HuH-7.5 (cell line): ENCODE measurements at places on chromosomes 12 and 14.
A peak's percentile ranks its signal among the peaks of the same experiment; 100 is the strongest.

DNA sequence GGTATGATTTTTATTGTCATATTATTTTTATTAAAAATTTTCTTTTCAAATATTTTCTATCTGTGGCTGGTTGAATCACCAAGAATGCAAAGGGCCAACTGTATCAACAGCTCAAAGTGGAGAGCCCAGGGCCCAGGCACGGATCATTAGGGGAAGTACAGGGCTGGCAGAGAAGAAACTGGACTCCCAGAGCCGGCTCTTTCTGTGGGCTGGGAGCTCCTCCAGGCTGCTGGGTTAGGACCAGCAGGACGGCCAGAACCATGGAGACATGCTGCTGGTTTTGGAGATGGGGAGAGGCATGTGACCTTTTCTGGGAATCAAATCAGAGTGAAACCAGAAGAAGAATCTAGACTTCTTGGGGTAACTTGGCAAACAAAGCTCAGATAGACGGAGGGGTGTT is 220.5 kb downstream of the CACNA1C start:
- DNase-seq: no peak

DNA sequence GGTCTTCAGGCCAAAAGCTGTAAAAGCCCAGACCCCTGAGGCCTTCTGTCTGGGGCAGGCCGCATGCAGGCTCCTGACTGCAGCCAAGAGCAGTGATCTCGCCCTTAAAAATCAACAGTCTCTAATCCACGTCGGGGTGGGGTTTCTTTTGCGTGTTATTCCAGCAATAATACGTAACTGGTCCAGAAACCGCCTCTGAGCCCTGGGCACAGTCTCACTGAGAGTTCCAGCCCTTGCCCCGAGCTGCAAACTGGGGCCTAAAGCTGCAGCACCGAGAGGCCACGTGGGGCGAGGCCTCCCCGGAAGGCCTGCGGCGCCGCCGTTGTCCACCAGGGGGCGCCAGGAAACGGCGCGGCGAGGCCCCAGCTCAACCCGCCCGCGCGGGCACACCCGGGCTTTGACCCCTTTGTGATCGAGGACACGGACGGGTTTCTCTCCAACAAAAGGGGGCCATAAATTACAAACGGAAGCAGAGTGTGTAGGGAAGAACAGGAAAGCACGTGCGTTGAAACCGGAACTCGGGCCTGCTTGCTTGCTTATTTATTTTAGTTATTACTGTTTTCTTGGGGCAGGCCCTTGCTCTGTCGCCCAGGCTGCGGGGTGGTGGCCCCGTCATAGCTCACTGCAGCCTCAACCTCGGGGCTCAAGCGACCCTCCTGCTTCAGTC is 87.2 kb downstream of the NINJ2 start:
- peak; percentile 85 for DNase-seq

DNA sequence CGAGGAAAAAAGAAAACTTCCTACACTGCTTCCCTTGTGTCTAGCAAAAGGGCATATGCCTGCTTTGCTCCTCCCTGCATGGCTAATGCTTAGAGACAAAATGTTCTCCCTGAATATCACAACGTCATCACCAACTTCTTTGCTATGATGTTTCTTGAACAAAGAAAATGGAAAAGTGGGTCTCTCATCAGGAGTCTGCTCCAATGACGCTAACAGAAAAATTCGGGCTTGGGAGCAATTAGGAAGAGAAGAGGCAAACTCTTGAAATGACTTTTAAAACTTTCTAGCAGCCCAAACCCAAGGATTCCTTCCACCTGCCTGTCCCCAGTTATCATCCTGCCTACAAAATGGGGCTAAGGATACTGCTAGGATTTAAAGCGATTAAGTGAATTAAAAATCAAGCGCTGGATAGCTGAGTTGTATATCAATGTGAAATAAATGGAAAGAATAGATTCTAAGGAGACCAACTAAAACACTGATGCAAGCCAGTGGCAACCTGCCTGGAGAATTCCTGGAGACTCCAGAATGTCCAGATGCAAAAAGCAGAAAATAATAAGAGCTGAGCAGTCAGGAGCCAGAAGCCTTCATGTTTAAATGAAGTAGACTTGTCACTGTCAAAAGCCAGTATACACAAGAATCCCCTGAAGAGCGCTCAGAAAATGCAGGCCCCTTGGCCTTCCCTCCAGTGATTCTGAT is 183.8 kb downstream of the DPF3 start:
- no peak for DNase-seq

DNA sequence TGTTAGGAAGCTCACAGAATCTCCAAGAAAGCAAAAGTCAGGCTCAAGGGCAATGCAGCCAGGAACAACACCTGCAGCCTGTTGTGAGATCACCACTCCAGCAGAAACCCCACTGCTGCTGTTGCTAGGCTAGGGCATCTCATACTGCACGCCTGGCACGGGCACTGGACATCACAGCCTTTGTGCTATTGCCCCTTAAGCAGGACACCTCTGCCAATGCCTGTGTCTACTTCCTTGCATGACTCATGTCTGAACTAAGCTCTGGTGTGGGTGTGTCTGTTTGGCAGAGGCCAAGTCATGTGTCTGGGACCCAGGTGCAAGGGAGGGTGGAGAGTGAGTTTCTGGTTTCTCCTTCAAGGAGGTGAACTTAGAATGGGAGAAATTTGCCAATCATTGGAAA is 10.0 kb upstream of the DDX47 start:
- DNase-seq: peak; percentile 41

- no peak for DNase-seq
These were observed 54.3 kb downstream of the DENND5B start for GRCh38 chr12:31536672-31537071.

DNA sequence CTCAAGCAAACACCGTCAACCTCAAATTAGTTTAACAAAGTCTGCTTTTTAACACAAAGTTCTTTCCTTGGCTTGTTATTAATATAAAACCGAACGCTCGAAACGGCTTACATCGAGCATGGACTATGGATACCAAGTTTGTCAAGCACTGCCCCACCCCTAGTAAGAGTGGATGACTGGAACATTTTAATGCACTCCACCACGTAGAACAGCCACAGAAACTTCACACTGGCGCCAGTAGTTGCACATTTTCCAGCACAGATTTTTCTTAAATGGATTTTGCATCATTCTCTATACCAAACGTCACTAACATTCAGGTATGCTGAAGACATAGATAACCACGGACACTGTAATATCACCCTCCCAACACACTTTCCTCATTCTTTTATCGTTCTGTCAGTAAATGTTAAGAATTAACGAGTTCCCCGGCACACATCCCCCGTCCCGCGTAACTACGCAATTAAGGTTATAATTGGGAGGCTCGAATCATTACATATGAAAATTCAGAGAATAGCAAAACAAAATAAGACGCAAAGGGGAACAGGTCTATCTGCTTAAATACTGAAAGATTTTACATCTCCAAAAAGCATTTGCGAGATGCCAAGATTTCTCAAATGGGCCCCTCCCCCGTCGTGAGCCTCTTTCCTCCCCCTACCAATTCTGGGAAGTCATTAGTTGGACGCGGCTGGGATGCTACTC is 990 bp downstream of the FERMT2 start:
- peak; percentile 22 for DNase-seq

DNA sequence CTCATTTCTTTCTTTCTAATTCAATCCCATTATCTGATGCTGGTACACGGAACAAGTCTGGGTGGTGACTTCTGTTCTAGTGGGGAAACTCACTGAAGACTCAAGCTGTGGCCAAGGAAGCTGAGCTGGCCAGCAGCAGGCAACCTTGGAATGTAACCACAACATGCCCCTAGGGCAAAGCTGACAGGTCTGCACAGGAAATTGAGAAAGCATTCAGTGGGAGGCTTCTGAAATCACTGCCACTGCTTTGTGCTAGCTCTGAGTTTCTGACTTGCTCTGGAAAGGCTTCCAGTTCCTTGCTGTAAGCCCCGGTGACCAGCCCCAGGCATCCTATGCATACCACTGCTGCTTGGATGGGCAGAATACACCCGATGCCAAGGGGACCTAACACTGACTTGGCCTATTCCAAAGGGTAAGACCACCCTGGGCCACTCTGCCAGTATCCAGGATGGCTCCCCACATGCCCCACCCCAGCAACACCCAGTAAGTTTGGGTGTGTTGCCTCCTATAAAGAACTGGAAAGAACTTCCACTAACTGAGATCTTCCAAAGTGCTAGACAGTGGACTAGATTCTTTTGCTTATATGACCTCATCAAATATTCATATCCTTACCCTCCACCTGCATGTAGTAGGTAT is 84.5 kb upstream of the CDKN3 start:
- DNase-seq: no peak

DNA sequence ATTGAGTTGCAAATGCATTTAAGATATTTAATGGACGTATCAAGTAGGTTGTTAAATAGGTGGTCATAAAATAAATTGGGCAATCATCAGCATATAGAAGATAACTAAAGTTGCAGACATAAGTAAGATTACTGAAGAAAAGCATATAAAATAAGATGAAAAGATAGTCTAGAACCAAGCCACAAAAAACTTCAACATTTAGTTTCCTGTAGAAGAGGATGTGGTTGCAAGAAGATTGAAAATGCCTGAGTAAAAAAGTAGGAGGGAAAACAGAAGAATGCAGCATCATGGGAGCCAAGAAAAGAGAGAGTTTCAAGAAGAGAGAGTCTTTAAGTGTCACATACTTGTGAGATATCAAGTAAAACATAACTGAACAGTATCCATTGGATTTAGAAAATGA is 17.6 kb upstream of the SLC16A7 start:
- no peak for DNase-seq

- DNase-seq: no peak
These were observed 42.5 kb downstream of the CCDC88C start for GRCh38 chr14:91374879-91375702.

DNA sequence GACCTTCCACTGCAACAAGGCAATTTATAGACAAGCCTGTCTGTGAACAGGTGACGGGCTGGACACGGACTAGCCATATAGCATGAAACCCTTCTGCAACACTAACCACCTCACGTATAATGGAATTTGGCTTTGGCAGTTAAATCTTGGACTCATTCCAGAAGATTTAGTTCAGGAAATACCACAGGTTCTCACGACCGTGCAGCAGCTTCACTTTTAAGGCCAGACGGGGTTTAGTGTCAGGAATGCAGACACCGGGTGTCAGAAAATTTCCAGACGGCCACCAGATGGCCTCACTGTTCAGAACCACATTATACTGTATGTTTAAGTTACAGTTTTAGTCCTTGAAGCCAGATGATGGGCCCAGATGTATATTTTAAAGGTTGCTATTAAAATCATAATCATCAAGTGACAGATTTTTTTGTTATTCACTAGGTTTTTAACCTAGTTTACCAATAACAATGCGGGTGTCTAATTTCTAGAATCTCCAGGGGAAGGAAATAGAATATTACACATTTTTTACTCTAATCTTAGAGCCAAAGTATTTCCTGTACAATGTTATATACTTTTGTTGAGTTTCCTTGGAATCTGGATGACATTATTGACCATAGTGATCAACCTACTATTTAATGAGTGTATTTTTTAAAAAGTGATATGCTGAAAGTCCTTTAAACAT is 90.5 kb upstream of the TMPO start:
- DNase-seq: peak; percentile 59

GRCh38 chr14:74029136-74029535 is 10.0 kb downstream of the BBOF1 start:
- no peak for DNase-seq

DNA sequence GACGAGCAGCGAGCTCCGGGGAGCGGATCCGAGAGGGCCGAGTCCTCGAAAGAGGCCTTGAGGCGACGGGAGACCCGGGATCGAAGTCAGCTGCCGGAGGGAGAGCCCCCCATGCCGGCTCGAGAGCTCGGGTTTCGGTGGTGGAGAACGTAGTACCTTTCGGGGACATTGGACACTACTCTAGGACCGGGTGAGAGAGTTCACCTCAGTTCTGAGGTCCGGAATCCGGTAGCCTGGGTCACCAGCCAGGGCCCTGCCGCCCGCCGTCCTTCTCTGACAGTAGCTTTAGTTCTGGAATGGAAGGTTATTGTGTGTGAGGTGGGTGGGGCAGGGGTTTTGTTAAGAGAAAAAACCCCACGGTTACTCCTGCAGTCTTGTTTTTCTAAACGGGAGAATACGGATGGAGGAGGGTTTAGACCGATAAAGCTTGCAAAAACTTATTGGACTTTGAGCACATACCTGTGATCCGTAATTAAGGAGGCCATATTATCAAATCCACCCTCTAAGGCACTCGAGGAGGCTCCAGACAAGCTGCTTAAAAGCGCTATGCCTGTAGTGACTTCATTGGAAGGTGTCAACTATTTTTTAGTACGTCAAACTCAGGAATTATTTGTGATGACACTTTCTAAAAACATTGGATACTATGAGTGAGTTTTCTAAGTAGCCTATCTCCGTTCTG is 765 bp downstream of the SCYL2 start:
- peak; percentile 25 for DNase-seq

GRCh38 chr12:89470741-89471509 is 53.7 kb downstream of the GALNT4 start:
- DNase-seq: peak; percentile 12

- no peak for DNase-seq
These were observed 30.9 kb downstream of the NT5DC3 start for GRCh38 chr12:103810111-103810510.

DNA sequence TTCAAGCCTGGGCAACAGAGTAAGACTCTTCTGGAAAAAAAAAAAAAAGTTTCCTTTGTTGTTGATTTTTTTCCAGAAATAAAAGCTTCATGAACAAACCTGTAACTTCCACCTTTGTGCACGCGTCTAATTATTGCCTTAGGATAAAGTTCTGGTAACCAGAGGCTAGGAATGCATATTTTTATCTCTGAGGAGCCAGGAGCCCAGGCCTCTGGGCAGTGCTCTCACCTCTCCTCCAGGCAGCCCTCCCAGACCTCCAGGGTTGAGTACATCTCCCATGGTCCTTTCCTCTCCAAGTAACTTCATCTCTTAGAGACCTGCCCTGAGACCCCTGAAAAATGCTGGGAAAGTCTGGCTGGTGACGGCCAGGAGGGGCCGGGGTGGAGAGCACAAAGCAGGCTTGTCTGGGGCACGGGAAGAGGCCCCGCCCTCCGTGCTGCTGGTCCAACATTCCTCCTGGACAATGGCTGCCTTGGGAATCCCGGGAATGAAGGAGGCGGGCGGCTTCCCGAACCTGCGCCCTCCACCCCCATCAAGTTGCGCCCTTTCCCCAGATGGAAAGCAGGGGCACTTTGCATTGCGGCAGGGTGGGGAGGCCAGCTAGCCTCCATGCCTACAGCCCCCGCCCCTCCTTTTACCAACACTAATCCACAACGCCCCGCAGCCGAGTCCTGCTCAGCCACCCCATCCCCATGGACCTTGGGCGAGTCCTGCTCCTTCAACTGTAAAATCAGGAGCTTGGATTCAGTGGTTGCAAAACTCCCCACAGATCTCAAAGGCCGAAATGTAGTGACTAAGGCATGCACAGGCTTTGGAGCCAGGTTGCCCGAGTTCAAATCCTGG is 7.3 kb upstream of the FIGNL2 start:
- DNase-seq: peak; percentile 89

DNA sequence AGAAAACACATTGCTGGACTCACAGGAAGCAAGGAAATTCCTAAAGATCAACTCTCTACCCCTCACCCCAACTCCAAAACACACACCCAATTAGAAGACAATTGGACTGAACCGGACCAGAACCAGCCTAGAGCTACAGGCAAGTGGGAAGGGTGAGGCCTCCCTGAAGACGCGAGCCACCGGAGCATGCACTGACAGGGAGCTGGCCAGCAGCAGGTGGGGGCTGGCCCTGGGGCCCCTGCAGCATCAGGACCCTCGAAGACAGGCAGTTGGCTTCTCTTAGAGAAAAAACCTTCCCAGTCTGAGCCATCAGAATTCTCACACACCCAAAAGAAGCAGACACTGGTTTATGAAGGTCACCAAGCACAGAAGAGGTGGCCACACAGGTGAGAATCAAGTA is 209.5 kb upstream of the DIO3 start:
- DNase-seq: no peak
